ENCODE measurements at places on chromosomes 3 and 15. TPM values are rescaled to one million over a fixed set of nuclear protein-coding genes. Genes with fewer than 3 reads are reported as not detected.
A peak's percentile ranks its signal among the peaks of the same experiment; 100 is the strongest.

DNA sequence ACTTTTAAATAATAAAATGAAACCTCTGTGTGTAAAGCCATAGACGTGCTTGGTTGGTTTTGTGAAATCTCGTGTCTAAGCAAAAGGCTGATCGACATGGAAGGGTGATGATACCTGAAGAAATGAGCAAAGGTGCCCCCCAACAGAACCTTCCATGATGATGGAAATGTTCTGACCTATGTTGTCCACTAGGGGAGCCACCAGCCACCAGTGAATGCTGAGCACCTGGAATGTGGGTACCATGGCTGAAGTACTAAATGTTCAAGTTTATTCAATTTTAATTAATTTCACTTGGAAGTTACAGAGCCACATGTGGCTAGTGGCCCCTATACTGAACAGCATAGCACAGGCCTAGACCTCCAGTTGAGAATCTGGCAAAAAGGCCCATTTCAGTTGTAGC is 158.8 kb downstream of the POLR2M start:
- no peak for DNase-seq

GRCh38 chr3:16013568-16013967 is 160.9 kb upstream of the GALNT15 start:
- no peak for DNase-seq

DNA sequence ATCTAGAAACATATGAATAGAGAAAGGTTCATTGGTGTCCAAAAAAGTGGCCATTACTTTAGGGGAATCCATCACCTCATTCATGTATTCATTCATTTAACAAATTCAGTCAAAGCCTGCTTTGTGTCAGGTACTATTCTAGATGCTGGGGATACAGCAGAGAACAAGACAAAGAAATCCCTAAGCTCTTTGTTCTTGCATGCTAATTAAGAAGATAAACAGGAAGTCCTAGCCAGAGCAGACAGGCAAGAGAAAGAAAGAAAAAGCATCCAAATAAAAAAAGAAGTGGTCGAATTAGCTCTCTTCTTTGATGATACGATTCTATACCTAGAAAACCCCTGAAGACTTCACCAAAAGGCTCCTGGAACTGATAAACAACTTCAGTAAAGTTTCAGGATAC is 12.4 kb upstream of the ZMAT3 start:
- no peak for DNase-seq

GRCh38 chr3:37997342-37997741 is 6.8 kb downstream of the VILL start:
- DNase-seq: no peak

DNA sequence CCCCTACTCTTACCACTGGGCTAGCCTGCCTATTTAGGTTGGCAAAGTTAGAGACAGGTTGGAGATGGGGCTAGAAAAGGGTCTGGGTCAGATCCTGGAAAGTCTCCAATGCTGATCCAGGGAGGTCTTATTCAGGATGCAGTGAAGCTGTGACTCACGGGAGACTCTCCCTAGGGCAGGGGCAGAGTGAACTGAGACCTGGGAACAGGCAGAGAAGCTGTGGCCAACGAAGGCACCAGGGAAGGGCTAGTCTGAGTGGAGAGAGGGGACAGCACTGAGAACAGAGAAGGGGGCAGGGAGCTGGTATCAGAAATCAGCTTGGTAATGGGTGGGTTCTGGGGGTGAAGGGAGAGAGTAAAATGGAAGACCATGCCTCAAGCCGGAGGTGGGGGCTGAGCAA is 2.2 kb downstream of the LTF start:
- DNase-seq: no peak

DNA sequence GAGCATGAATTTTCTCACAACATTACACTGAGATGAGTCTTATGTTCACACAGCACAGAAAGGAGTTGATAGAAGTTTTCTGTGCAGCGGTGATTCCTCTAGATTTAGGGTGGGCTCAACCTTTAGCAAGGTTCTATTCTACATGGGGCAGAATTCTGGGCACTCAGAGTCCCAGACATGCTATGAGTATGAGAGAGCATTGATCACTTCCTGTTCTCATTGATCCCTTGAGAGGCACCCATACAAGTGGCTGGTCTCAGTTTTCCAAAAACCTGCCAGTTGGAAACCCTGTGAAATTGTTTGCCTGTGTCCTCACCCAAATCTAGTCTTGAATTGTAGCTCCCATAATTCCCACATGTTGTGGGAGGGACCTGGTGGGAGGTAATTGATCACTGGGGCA is 112.5 kb upstream of the NR2F2 start:
- DNase-seq: no peak

DNA sequence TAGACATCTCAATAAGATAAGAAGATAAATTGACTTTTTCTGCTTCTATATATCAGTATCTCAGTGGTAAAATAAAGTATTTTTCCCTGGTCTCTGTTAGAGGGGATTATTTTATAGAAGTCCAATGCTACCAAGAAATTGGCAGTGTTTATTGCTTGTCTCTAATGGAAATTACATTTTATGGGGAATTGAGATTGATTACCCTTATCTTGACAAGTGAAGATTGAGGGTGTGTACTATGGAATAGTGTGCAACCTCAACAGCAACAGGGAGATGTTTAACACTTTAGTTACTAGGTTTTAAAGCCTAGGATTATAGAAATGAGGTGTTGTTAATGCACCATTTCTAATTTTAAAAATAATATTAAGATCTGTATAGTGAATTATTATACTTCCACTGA is 154.8 kb upstream of the ROBO1 start:
- DNase-seq: no peak

DNA sequence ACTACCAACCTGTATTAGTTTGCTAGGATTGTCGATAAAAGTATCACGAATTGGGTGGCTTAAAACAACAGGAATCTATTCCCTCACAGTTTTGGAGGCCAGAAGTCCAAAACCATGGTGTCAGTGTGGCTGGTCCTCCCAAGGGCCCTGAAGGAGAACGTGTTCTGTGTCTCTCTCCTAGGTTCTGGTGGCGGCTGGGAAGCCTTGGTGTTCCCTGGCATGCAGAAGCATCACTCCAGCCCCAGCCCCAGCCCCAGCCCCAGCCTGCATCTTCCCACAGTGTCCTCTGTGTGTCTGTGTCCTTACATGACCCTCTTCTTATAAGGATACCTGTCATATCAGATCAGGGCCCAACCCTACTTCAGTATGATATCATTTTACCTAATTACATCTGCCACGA is 272.5 kb upstream of the LYSMD4 start:
- DNase-seq: no peak

- no peak for DNase-seq
Observed at GRCh38 chr15:74573987-74574386, 33.0 kb downstream of the ARID3B start.

- DNase-seq: peak; percentile 31
Observed at GRCh38 chr3:119810018-119810435, 28.1 kb downstream of the NR1I2 start.

GRCh38 chr15:83871808-83872559 is 218.1 kb downstream of the ADAMTSL3 start:
- no peak for DNase-seq

GRCh38 chr3:43764471-43764870 is 73.7 kb downstream of the ABHD5 start:
- no peak for DNase-seq

GRCh38 chr15:45417303-45417950 is 39.1 kb upstream of the GATM start:
- no peak for DNase-seq

GRCh38 chr3:42960786-42961185 is 18.3 kb upstream of the GASK1A start:
- no peak for DNase-seq

DNA sequence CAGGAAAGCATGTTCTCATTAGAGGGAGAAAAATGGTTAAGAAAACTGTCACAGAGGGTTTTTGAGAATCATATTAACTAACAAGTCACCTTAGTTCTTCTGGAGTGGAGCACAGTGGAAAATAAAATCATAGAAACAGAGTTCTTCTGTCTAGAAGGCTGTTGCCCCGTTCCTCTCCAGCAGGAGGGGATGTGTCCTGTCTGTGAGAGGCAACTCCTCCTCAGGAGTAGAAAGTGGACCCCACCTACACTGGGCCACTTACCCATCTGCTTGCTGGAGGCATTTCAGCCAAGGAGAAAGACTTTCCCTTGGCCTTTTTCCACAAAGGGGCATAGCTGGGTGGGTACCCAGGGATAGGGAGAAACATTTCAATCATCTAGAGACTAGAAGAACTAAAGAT is 106.6 kb downstream of the SSR3 start:
- no peak for DNase-seq

GRCh38 chr3:130686833-130687232 is 59.8 kb downstream of the PIK3R4 start:
- no peak for DNase-seq

- no peak for DNase-seq
Observed at GRCh38 chr3:127209155-127209839, 16.4 kb downstream of the PRR23E start.

- no peak for DNase-seq
Observed at GRCh38 chr15:69586721-69587120, 134.1 kb downstream of the RPLP1 start.

- DNase-seq: peak; percentile 10
Observed at GRCh38 chr3:161560008-161560637, 63.5 kb downstream of the OTOL1 start.

GRCh38 chr3:71579326-71579934 is 4.1 kb downstream of the FOXP1 start:
- DNase-seq: no peak

GRCh38 chr3:128464188-128464587 is 2.5 kb downstream of the DNAJB8 start:
- DNase-seq: no peak

DNA sequence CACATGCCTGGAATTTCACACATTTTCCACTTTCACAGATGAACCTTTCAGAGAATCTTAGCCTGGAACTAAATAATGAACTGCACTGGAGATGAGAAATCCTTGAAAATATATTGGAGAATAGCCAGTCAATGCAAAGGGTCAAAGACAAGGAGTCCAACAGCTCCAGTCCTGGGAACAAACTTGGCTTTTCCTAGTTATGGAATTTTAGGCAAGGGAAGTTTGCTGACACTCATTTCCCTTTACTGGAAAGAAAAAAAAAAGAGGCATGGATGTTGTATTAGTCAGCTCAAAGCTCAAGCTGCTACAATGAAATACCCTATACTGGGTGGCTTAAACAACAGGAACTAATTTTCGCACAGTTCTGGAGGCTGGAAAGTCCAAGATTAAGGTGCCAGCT is 690.8 kb upstream of the ARPP21 start:
- no peak for DNase-seq

DNA sequence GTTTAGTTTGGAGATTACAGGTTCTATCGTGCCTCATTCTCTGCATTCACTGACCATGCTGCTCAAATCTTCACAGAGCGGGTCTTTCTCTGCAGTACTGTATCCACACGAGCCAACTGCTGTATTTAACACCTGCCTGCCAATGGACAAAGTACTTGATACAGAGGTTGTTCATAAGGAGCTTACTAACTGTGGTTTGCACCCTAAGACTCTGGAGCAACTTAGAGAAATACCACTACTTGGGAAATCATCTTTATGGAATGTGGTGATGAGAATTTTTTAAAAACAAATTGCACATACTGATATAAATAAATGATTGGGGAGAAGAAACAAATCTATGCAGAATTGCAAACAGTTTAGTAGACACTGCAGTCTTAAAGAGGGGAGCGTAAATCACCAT is 90.0 kb downstream of the PPP2R3A start:
- DNase-seq: no peak

DNA sequence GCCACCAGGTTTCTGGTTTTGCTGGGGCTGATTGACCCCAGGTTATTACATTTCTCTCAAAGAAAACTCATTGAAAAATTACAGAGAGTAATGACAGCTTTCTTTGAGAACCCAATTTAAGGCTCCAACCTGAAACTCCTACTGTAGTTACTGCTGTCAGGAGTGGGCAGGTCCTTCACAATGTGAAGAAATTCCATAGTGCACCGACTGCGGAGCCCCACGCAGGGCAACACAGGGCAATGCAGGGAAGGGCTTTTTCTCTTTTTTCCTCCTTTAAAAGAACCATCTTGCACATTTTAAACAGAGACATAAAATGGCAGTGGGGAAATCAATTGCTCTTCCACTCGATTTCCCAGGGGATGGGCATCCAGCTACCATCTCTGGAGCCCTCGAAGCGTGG is 74.3 kb downstream of the NUP210 start:
- no peak for DNase-seq

DNA sequence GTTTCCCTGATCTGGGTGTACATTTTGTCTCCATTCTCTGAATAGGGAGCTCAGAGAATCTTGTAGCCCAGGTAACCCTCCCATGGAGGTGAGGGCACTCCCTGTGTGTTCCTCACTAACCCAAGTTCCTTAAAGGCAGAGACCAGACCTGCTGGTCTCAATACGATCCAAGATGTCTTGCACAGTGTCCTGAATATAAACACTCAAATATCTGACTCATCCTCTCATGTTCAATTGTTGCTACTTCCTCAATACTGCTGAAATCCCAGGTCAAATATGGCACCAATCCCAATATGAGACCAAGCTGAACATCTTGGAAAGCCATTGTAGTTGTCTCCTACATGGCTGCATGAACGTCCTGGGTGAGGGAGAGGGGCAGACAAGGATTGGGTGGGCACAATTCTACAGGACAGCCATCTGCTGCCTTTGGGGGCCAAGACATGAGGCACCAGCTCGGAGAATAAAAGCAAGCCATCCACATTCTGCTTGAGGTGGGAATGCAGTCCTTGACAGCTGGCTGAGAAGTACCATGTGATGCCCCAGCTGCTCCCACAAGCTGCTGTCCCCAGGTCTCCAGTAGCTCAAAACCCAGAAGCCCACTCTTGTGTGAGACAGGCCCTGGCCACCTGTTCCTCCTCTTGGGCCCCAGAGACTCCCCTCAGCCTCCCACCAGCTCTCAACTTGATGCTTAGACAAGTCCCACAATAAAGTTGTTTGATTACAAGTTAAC is 18.2 kb downstream of the TBC1D2B start:
- no peak for DNase-seq

Gene MAP6D1
- total RNA-seq: 0.94 TPM

Gene TNIK
- 20.5 TPM for total RNA-seq

Gene GLDN
- 9.6 TPM for total RNA-seq

Gene TRIM71
- not detected for total RNA-seq

Gene MESP2
- total RNA-seq: not detected

Gene CIB2
- total RNA-seq: 4.0 TPM

Gene PARP16
- 4.7 TPM for total RNA-seq

Gene EPHA3
- total RNA-seq: 3.6 TPM

Gene POPDC2
- total RNA-seq: 674 TPM

Gene CCDC191
- total RNA-seq: 0.80 TPM

Gene CDC25A
- 0.77 TPM for total RNA-seq

Gene PLA1A
- total RNA-seq: 2.1 TPM

Gene CSTA
- 2.2 TPM for total RNA-seq

Gene TUSC7
- total RNA-seq: not detected
